ENCODE measurements at places on chromosomes 5 and 9.

DNA sequence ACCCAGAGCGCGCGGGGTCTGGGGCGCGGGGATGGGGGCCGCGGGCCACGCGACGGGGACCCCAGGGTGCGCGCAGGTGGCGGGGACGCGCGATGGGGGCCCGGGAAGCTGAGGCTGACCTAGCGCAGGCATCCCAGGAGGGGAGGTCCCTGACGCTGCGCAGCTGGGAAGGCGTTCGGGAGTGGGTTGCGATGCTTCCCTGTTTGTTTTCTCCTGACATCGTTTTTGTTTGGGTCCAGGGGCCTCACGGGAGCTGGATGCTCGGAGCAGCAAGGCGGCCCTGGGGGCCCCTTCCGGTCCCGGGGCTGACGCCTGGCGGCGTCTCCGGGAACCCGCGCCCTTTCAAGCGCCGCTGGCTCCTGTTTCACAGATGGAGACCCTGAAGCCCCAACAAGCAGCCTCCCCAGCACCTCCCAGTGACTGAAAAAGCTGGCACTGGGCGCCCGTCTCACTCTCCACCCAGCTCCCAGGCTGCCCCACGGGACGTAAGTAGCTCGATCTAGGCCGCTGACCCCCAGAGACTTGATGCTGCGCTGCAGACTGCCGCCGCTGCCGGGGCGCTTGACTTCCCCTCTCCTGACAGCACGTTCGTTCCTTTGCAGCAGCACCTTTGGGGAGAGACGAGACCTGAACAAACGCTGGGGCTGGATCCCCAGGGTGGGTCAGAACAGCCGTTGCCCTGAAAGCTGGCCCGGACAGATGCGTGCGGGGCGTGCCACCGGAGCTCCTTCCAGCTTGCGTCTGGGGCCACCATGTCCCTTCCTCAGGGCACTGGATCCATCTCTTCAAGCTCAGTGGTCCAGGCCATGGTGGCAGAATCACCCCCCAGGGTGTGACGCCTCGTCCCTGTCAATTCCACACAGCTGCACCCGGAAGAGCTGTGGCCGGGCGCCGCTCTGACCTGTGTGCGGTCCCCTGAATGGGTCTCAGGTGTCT lies 593 bp downstream of the BRD3OS start:
- no peak for DNase-seq

GRCh38 chr9:98479967-98480847 lies 224.8 kb upstream of the TBC1D2 start:
- no peak for DNase-seq

DNA sequence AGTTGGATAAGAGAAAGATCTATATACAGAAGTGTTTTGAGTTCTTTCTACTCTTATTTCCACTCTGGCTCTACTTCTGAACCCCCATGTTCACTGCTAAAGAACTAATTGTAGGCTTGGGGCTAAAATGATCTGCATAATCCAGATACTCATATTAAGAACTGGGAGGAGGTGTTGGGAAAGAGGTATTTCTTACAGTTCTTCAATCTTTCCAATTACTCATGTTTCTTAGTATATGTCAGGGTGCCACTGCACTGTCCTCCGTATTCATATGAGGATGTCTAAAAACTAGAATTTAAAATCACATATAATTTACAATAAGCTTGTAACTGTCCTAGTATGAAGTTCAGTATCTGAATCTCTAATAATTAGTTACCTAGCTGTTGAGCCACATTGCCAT lies 12.7 kb downstream of the NIPBL start:
- DNase-seq, result no peak

DNA sequence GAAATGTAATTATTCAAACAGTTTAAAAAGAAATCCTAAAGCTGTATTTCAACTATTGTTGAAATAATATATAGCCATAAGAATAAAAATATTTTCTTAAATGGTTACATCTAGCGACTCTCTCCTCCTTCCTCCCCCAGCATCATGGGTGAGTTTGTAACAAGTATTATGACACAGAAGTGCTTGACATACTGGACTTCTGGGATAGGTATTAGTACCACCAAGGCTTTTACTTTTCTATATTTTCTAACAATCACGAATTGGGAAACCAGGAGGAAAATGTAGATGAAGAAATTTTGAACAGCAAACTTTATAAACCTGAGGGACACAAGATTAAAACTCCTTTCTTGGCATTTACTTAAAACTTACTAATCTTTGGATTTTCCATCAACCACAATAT lies 4.4 kb downstream of the RORB start:
- DNase-seq, result no peak

- no peak for DNase-seq
Observed at GRCh38 chr5:33850100-33850594, 41.6 kb downstream of the ADAMTS12 start.

- peak; percentile 29 for DNase-seq
Observed at GRCh38 chr9:99266255-99267023, 44.4 kb downstream of the SEC61B start.

DNA sequence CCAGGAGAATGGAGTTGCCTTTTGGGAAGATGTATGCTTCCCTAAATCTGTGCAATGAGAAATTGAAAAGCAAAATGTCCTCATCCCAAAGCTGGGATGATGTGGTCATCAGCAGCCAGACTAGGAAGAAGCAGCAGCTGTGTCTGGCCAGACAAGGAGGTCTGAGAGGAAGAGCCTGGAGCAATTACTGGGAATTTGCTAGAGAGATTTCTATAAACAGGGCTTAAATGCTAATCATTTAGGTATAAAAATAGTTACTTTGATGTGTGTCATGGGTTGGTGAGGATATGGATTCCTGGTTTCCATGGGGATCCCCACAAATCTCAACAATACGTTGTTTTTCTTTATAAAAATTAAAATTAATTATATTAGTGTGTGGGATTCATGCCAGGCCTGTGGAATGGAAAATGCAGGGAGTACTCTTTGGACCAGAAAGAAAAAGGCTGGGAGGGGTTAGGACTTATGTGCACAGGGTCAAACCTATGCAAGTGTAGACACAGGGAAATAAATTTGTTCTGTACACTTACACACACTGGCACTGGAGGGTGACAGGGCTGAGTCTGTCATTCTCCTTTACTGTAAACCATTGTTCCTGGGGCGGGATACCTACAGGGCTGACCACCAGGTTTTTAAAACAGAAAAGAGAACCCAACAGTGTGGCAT lies 58.7 kb upstream of the TRPC7 start:
- DNase-seq, result no peak

DNA sequence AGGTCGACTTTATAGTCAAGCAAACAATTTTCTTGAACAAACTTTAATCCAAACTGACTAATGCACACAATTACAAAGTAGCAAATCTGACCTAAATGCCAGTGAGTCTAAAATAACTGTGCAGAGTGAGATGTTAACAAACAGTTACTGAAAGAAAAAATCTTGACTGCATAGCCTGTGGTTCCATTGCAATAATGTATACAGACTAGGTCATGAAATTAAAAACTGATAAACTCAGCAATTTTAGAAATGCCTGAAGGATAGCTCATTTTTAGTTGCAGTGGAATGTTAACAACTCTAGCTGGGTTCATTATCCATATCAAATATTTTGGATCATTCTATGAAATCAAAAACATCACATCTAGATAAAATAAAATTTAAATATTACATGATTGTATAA lies 73.4 kb upstream of the CDH12 start:
- DNase-seq, result no peak

DNA sequence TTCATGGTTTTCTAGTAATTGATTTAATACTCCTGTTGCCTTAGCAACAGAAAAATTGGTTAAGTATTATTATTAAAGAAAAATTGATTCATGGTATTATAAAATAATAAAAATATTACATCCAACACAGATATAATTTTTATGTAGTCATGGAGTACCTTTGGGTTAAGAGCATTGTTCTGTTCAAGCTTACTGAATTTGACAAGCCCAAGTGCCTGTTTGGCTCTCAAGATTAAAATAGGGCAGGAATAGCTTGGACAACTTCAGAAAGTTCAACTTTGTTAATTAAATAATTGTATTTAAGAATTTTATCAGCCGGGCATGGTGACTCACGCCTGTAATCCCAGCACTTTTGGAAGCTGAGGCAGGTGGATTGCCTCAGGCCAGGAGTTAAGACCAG lies 82.0 kb downstream of the NIPBL start:
- DNase-seq, result no peak

- no peak for DNase-seq
Observed at GRCh38 chr5:36792560-36793180, 83.9 kb upstream of the NIPBL start.

DNA sequence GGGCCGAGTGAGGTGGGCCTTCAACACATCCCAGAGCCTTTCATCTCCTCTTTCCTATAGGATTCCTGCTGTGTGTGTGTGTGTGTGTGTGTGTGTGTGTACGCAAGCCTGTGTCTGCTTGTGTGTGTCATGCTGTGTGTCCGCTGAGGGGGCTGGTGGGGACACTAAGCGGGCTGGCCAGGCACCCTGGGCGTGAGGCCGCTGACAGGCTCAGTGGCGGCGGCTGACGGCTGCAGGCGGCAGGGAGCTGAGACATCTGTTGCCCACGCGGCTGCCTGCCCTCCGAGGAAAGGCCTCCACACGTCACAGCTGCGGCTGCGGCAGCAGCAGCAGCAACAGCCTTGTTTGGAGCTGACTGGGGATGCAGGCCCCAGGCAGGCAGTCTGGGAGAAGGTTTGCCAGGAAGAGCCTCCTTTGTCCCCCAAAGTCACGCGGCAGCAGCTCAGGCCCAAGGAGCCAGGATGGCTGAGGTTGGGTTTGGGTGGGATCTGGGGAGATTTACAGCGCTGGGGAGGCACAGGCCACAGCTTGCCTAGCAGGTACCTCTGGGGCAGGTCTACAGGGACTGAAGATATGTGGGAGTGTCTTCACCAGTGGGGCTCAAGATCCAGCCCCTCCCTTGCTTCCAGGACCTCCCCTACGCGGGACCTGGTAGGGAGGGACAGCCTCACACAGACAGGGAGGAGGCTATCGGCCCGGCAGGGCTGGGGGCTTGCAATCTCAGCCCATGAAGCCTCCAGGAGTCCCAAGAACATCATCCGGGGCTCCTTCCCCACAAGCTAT lies 1.8 kb downstream of the PDLIM4 start:
- DNase-seq, result no peak

- DNase-seq, result no peak
Observed at GRCh38 chr5:102036927-102037326, 259.2 kb downstream of the SLCO4C1 start.

- no peak for DNase-seq
Observed at GRCh38 chr9:68843239-68843638, 138.2 kb downstream of the PIP5K1B start.

- DNase-seq, result no peak
Observed at GRCh38 chr9:100959226-100959625, 69.3 kb upstream of the PLPPR1 start.

DNA sequence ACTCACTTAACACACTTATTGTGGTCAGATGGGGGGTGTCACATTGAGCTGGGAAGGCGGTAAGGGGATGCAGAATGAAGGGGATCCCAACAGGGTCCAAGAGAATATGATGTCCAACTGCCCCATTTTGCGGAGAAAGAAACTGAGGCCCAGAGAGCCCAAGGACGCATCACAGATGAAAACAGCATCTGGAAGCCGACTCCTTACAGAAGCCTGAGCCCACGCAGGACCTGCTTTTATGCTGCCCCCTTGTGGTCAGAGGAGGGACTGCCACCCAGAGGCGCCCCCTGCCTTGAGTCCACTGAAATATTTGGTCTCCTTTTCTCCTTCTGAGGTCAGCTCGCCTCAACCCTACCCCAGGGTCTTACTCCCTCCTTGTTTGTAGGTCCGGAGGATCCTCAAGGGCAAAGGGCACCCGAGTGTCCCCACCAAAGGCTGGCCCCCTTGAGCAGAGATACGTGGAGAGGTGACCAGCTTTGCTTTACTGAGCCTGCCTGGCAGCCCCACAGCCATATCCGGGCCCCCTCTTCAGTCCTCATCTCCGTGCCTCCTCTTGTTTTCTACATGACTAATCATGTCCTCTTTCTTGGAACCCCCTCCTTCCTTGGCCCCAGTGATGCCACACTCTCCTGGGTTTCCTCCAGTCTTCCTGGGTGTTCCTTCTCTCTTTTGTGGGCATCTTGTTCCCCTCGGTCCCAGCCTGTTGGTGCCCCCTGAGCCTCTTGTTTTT lies 30.0 kb upstream of the TTLL11 start:
- DNase-seq, result peak; percentile 34

DNA sequence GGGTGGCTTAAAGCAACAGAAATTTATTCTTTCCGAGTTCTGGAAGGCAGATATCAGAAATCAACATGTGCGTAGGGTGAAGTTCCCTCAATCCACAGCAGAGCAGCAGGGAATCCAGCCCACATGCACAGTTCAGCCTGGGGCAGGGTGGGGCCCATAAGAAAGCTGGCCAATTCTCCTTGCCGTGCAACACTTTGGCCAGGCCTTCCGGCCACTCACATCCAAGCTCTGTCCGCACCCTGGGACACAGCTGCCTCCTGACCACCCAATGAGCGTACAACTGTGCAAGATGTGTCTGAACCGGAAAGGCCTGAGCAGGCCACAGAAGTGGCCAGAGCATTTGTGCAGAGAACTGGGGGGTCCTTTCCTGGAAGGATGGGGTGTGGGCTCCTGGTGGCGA lies 274.9 kb downstream of the GADD45G start:
- DNase-seq, result no peak
